ENCODE measurements at places on chromosomes 13 and 19.
A peak's percentile ranks its signal among the peaks of the same experiment; 100 is the strongest.

GRCh38 chr19:18636183-18636968 is 452 bp upstream of the KLHL26 start:
- H3K36me3 ChIP-seq: no peaks in the 10 kb centered on the region
- peak overlapping the region; percentile 53 for H3K4me3 ChIP-seq
- DNase-seq: peak; percentile 93
- H3K4me1 ChIP-seq: no peaks in the 10 kb centered on the region
- H3K27me3 ChIP-seq: peaks cover 7% of the 10 kb centered on the region

GRCh38 chr19:38021352-38021751 is 114.3 kb downstream of the SIPA1L3 start:
- H3K27ac ChIP-seq: peak overlapping the region; percentile 53
- no peaks in the 10 kb centered on the region for H3K36me3 ChIP-seq
- no peak overlapping the region for H3K4me3 ChIP-seq
- DNase-seq: no peak
- peaks cover 29% of the 10 kb centered on the region for H3K4me1 ChIP-seq

- H3K27ac ChIP-seq: peak overlapping the region; percentile 86
- H3K27me3 ChIP-seq: no peaks in the 10 kb centered on the region
- DNase-seq: peak; percentile 99
- peaks cover 9% of the 10 kb centered on the region for H3K4me1 ChIP-seq
Measured at GRCh38 chr19:3154957-3155736, 19.3 kb downstream of the GNA15 start.

DNA sequence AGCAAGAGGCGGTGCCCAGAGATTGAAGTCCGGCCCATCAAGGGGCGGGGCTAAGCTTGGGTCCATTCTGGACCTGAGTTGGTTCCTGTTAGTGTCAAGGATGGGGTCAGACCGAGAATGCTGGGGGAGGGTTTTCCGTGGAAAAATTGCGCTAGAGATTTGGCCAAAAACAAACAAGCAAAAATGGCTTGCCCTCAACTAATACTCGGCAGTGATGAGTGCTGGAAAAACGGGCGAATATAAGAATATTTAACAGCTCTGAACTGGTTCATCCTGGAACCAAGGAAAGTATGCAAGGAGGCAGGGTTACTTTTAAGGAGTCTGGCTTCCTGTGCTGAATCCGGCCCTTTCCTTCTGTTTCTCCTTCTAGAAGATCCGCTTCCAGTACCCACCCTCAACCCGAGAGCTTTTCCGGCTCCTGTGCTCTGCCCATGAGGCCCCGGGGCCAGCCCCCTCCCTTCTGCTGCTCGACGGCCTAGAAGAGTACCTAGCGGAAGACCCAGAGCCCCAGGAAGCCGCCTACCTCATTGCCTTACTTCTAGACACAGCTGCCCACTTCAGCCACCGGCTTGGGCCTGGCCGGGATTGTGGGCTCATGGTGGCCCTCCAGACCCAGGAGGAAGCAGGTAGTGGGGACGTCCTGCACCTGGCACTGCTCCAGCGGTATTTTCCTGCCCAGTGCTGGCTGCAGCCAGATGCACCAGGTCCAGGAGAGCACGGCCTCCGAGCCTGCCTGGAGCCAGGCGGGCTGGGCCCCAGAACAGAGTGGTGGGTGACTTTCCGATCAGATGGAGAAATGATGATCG is 880 bp downstream of the SWSAP1 start:
- peaks cover 45% of the 10 kb centered on the region for H3K4me1 ChIP-seq
- no peak for DNase-seq
- no peaks in the 10 kb centered on the region for H3K27me3 ChIP-seq
- peak overlapping the region; percentile 8 for H3K27ac ChIP-seq
- no peaks in the 10 kb centered on the region for H3K36me3 ChIP-seq

DNA sequence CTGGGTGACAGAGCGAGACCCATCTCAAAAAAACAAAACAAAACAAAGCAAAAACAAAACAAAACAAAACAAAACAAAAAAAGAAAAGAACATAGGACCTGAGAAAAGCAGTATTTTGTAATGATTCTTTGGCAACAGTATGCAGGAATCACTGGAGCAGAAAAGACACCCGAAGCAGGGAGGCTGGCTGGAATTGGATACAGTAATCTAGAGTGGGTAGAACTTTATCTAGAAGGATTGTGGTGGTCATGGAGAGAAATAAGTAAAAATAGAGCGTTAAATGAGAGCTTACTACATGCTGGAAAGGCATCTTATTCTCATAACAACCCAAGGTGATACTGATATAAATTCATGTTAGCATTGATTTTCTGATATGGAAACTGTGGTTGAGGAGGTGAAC is 51.2 kb downstream of the KLF5 start:
- no peak overlapping the region for H3K4me3 ChIP-seq
- H3K27ac ChIP-seq: no peak overlapping the region
- no peak for DNase-seq
- no peaks in the 10 kb centered on the region for H3K27me3 ChIP-seq

- peak overlapping the region; percentile 100 for H3K27ac ChIP-seq
- H3K4me1 ChIP-seq: peaks cover 49% of the 10 kb centered on the region
- H3K27me3 ChIP-seq: no peaks in the 10 kb centered on the region
Measured at GRCh38 chr19:47109541-47110375, 3.8 kb downstream of the ZC3H4 start.

DNA sequence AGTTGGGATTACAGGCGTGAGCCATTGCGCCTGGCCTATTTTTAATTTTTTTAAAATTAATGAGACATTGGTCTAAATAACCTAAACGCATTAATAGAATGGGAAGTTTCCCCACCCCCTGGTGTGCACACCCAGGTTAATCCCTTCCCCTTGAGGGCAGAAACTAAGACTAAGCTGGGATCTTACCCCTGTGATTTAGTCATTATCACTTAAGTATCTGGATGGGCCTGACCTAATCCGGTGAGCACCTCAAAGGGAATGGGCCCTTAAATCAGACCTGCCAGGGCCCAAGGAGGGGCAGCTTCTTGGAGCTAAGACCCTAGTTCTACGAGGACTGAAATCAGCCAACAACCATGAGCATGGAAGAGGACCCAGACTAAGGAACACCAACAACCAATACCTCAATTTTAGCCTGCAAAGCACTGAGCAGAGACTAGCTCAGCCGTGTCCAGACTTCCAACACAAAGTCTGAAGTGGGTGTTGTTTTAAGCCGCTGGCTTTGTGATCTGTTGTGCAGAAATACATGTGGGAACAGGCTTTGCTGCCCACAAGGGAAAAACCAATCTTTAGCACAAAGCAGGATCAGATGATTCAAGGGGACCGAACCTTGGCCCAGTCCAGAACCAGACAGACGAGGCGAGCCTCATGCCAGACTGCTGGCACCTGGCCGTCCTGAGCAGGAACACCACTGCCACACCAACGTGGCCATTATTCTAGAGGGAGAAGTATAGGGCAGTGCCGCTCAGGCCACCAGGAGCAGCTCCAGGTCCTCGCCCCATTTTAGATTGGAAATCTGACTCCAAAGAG is 7.1 kb downstream of the UBE2S start:
- DNase-seq: no peak
- H3K27ac ChIP-seq: no peak overlapping the region
- H3K36me3 ChIP-seq: peaks cover 29% of the 10 kb centered on the region
- peaks cover 6% of the 10 kb centered on the region for H3K4me1 ChIP-seq
- no peaks in the 10 kb centered on the region for H3K27me3 ChIP-seq
- no peak overlapping the region for H3K4me3 ChIP-seq
